ENCODE measurements at places on chromosomes 6 and 20. TPM values are rescaled to one million over a fixed set of nuclear protein-coding genes. Genes with fewer than 3 reads are reported as not detected.

GRCh38 chr20:7893014-7893730, 47.1 kb downstream of the HAO1 start:
- H3K4me3 ChIP-seq = no peak overlapping the region
- H3K27ac ChIP-seq = no peak overlapping the region
- no peaks in the 10 kb centered on the region for H3K36me3 ChIP-seq

GRCh38 chr6:97288188-97288587, 5.2 kb upstream of the MMS22L start:
- no peak overlapping the region for H3K4me3 ChIP-seq
- H3K27ac ChIP-seq = no peak overlapping the region
- H3K27me3 ChIP-seq = no peaks in the 10 kb centered on the region
- no peak for DNase-seq
- no peaks in the 10 kb centered on the region for H3K36me3 ChIP-seq

- no peak overlapping the region for H3K4me3 ChIP-seq
- H3K4me1 ChIP-seq = peaks cover 42% of the 10 kb centered on the region
- DNase-seq = peak; percentile 90
- no peaks in the 10 kb centered on the region for H3K27me3 ChIP-seq
These were observed 84.4 kb downstream of the GMPR start for GRCh38 chr6:16322666-16323312.

GRCh38 chr6:165685302-165685701, 22.3 kb upstream of the PDE10A start:
- H3K27ac ChIP-seq = no peak overlapping the region
- no peak overlapping the region for H3K4me3 ChIP-seq
- DNase-seq = no peak
- no peaks in the 10 kb centered on the region for H3K36me3 ChIP-seq
- no peaks in the 10 kb centered on the region for H3K4me1 ChIP-seq

- no peaks in the 10 kb centered on the region for H3K36me3 ChIP-seq
- H3K27me3 ChIP-seq = no peaks in the 10 kb centered on the region
- DNase-seq = no peak
- no peaks in the 10 kb centered on the region for H3K4me1 ChIP-seq
- H3K27ac ChIP-seq = no peak overlapping the region
These were observed 123.1 kb upstream of the STXBP5 start for GRCh38 chr6:147081076-147081609.

GRCh38 chr20:8078528-8078914, 53.5 kb upstream of the PLCB1 start:
- no peak for DNase-seq
- H3K4me3 ChIP-seq = no peak overlapping the region
- H3K27me3 ChIP-seq = no peaks in the 10 kb centered on the region
- H3K4me1 ChIP-seq = peaks cover 13% of the 10 kb centered on the region
- H3K36me3 ChIP-seq = no peaks in the 10 kb centered on the region

- H3K36me3 ChIP-seq = no peaks in the 10 kb centered on the region
- H3K27me3 ChIP-seq = no peaks in the 10 kb centered on the region
- no peak overlapping the region for H3K4me3 ChIP-seq
- H3K27ac ChIP-seq = no peak overlapping the region
These were observed 124.5 kb upstream of the TENT5A start for GRCh38 chr6:81876971-81877370.

GRCh38 chr6:47832386-47833100, 50.7 kb downstream of the OPN5 start:
- H3K27ac ChIP-seq = no peak overlapping the region
- no peak overlapping the region for H3K4me3 ChIP-seq
- no peak for DNase-seq
- H3K27me3 ChIP-seq = no peaks in the 10 kb centered on the region
- H3K4me1 ChIP-seq = no peaks in the 10 kb centered on the region

DNA sequence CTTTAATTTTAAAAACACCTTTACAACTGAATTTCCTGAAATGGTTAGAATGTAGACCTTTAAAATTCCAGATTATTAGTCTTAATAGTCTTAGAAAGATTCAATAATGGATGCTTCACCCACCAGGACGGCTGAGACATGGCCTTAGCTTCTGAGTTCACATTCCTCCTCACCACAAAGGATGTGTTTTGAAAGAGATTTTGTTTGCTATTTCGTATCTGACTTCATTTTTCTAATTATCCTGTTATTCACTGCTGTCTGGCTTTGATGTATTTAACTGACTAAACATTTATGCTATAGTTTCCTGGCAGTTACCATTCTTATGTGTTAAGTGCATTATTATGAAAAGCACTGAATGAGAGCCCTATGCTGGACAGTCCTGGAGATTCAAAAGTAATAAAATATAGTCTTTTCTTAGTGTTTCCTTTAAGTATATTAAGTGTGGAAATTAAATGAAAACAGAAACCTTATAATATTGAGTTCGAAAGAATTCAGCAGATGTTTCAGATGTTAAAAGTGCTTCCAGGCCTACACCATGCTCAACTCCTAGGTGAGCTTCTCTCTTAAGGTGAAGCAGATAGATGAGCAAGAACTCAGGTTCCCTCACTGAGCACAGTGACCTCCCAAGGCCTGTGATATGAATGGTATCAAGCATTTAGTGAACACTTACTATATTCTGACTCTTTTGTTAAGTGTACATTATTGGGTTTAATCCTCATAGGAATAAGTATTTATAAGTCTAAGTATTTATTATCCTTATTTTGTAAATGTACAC, 40.3 kb downstream of the MAP3K4 start:
- no peak for DNase-seq
- H3K27me3 ChIP-seq = no peaks in the 10 kb centered on the region
- H3K36me3 ChIP-seq = no peaks in the 10 kb centered on the region

DNA sequence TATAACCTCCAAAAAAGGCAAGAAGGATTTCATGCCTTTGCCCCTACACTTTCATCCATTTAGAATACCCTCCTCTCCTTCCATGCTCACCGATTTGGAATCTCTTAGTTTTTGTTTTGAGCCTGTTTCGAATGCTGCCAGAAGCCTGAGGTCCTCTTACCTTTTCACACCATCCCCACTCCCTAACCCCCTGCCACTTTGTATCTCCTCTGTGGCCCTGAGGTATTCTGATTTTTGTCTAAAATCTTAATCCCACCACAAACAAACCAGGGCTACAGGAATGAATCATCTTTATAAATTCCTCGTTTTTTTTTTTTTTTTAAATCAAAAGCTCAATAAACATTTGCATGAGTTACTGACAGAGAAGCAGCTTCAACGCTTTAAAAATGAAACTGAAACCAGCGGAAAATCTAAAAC, 1.6 kb upstream of the RPS12 start:
- peak overlapping the region; percentile 86 for H3K27ac ChIP-seq
- H3K4me1 ChIP-seq = peaks cover 10% of the 10 kb centered on the region
- DNase-seq = no peak
- H3K27me3 ChIP-seq = no peaks in the 10 kb centered on the region

GRCh38 chr6:169167581-169168301, 85.9 kb downstream of the THBS2 start:
- H3K36me3 ChIP-seq = peaks cover 5% of the 10 kb centered on the region
- peak; percentile 96 for DNase-seq
- H3K4me3 ChIP-seq = peak overlapping the region; percentile 45
- H3K27me3 ChIP-seq = no peaks in the 10 kb centered on the region
- H3K27ac ChIP-seq = peak overlapping the region; percentile 99

- DNase-seq = no peak
- H3K4me3 ChIP-seq = no peak overlapping the region
- H3K27me3 ChIP-seq = no peaks in the 10 kb centered on the region
- H3K27ac ChIP-seq = no peak overlapping the region
- H3K36me3 ChIP-seq = no peaks in the 10 kb centered on the region
- H3K4me1 ChIP-seq = peaks cover 12% of the 10 kb centered on the region
These were observed 10.3 kb upstream of the SERPINB1 start for GRCh38 chr6:2851727-2852513.

DNA sequence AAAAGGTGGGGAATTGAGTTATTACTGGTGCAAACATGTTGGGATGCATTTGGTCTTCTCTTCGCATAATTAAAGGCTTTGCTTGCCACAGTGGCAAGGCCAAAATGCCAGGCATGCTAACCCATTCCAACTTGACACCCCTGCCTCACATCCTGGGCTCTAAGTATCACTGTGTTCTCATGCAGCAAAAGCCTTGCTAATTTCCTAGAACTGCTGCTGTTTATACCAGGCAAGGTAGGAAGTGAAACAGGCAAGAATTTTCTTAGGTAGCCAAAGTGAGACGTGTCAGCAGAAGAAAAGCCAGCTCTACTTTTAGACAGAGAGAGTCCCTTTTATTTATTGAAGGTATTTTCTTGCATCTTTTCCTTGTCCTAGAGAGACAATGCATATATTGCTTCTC, 41.2 kb downstream of the LYRM2 start:
- H3K4me1 ChIP-seq = no peaks in the 10 kb centered on the region
- H3K36me3 ChIP-seq = no peaks in the 10 kb centered on the region
- no peak overlapping the region for H3K4me3 ChIP-seq
- no peak overlapping the region for H3K27ac ChIP-seq
- no peaks in the 10 kb centered on the region for H3K27me3 ChIP-seq
- DNase-seq = no peak

DNA sequence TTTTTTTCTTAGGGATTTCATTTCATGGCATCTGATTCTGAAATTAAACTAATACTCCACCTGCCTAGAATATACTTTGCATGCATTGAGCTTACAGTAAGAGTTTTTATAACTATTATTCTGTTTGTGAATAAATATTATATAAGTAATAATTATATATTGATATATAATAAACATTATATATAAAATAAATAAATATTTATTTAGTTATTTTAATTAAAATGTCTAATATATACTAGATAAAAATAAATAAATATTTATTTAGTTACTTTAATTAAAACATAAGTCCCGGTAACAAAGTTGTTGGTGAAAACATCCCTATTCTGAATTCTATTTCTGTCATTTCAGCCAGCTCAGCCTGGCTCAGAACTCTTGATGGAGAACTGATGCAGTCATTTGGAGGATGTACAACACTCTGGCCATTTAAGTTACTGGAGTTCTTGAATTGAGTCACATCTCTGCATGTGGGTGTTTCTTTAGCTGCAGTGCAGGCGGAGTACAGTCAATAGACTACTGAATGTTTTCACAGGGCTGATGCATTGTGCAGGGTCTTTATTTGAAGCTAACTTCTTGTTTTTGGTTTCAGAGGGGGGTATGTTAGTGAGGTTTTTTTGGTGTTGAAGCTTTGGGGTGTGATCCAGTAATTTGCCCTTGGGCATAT, 508.9 kb upstream of the ADGRB3 start:
- H3K36me3 ChIP-seq = no peaks in the 10 kb centered on the region
- no peaks in the 10 kb centered on the region for H3K4me1 ChIP-seq
- no peak overlapping the region for H3K4me3 ChIP-seq

DNA sequence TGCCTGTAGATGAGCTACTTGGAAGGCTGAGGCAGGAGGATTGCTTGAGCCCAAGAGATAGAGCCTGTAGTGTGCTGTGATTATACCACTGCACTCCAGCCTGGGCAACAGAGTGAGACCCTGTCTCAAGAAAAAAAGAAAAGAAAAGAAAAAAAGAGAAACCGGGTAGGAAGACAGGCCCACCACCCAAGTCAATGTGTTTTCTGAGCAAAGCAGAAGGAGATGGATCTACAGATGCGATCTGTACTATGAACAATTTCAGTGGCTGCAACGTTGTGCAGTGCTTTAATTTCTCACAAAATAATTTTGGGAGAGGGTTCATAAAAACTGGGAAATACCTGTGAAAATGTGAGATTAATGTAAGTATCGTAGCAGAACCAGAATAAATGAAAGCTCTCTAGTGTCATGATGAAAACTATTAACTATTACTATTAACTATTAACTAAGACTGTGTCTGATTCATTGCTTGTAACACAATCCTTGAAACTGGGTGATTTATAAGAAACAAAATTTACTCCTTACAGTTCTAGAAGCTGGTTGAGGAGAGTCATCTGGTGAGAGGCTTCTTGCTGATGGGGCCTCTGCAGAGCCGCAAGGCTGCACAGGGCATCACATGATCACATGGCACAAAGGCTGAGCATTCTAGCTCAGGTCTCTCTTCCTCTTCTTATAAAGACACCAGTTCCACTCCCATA, 233.1 kb upstream of the ZNF217 start:
- DNase-seq = no peak
- no peak overlapping the region for H3K27ac ChIP-seq
- H3K4me1 ChIP-seq = peaks cover 18% of the 10 kb centered on the region
- no peaks in the 10 kb centered on the region for H3K27me3 ChIP-seq
- H3K4me3 ChIP-seq = no peak overlapping the region

DNA sequence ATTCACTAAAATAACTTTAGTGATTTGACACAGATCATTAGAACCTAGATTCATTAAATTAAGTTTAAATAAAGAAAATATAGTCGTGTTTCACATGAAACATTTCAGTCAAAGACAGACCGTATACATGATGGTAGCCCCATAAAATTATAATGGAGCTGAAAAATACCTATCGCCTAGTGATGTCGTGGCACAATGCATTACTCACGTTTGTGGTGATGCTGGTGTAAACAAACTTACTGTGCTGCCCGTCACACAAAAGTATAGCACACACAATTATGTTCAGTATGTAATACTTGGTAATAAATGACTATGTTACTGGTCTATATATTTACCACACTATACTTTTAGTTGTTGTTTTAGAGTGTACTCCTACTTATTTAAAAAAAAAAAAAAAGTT, 17.3 kb downstream of the DST start:
- peaks cover 16% of the 10 kb centered on the region for H3K36me3 ChIP-seq
- H3K4me3 ChIP-seq = no peak overlapping the region
- DNase-seq = no peak
- H3K27me3 ChIP-seq = no peaks in the 10 kb centered on the region

DNA sequence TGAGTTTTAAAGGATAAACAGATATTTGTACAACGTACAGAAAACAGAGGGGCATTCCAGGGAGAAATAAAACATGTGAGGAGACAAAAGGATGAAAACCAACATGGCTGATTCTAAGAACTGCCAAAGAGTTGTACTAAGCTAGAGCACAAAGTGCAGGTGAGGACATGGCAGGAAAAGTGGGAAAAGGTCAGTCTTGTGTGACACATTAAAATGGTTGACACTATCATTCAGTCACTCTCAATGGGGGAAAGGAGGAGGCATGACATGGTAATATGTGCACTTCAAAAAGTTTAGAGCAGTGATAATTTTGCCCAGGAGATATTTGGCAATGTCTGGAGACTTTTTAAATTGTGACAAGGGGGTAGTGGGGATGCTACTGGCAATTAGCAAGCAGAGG, 21.8 kb downstream of the PHIP start:
- H3K36me3 ChIP-seq = peaks cover 72% of the 10 kb centered on the region
- H3K4me1 ChIP-seq = no peaks in the 10 kb centered on the region
- no peak for DNase-seq
- no peaks in the 10 kb centered on the region for H3K27me3 ChIP-seq
- no peak overlapping the region for H3K4me3 ChIP-seq

GRCh38 chr6:44967481-44967880, 360.6 kb upstream of the RUNX2 start:
- H3K36me3 ChIP-seq = no peaks in the 10 kb centered on the region
- H3K27ac ChIP-seq = no peak overlapping the region
- H3K27me3 ChIP-seq = no peaks in the 10 kb centered on the region
- DNase-seq = no peak

- no peaks in the 10 kb centered on the region for H3K27me3 ChIP-seq
- H3K27ac ChIP-seq = no peak overlapping the region
- H3K4me3 ChIP-seq = no peak overlapping the region
- peaks cover 6% of the 10 kb centered on the region for H3K4me1 ChIP-seq
These were observed 184.7 kb downstream of the CDKAL1 start for GRCh38 chr6:20718705-20719653.

Gene SPACA1
- not detected for total RNA-seq

Gene RBBP8NL
- not detected for total RNA-seq

Gene CASS4
- total RNA-seq = 4.9 TPM

Gene TRIM38
- 3.2 TPM for total RNA-seq

Gene IPCEF1
- 2.3 TPM for total RNA-seq

Gene DUSP15
- total RNA-seq = 2.5 TPM

Gene VGLL2
- 5.7 TPM for total RNA-seq

Gene GSTA3
- total RNA-seq = not detected

Gene PRL
- 2.1 TPM for total RNA-seq

Gene TFAP2A
- 10.6 TPM for total RNA-seq
